ENCODE measurements at places on chromosomes 5 and 9. TPM values are rescaled to one million over a fixed set of nuclear protein-coding genes. Genes with fewer than 3 reads are reported as not detected.

BTNL3 gene
- polyA plus RNA-seq, result not detected

GRCh38 chr9:137067860-137068538 lies 2.4 kb downstream of the SAPCD2 start:
- peak; percentile 87 for DNase-seq

- no peak for DNase-seq
These were observed 35.0 kb downstream of the NACC2 start for GRCh38 chr9:136059851-136060670.

ECM2 gene
- polyA plus RNA-seq, result 2.0 TPM

GRCh38 chr5:111197523-111197922 lies 26.7 kb upstream of the CAMK4 start:
- no peak for DNase-seq

DNA sequence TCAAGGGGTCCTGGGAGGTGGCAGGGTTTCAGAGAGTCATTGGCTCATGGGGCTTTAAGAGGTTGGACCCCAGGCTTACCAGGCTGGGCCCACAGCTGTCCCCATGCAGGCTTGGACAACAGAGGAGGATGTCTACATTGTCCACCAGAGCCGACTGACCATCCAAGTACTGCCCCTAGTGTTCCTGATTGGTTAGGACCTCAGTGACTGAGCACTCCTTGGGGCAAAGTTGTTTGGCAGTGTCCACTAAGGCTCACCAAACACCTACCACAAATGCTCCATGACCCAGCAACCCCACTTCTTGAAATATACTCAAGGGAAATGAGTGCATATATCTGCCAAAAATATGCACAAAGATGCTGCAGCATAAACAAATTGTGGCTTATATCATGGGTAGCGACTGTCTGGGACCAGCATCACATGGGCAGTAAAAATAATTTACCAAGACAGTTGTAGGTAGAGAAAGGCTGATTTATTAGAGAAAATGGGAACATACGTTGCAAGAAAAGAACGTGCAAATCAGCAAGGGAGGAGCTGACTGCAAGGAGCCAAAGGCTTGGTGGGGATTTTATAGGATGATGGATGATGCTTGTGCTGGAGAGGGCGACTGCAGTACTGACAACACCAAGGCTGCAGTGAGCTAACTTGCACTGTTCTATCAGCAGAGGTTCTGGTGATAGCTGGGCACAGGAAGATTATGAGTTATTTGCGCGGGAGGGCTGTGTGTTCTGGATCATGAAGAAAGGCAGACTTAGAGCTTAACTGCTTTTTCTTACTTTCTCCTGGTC lies 265.2 kb downstream of the GADD45G start:
- no peak for DNase-seq

DNA sequence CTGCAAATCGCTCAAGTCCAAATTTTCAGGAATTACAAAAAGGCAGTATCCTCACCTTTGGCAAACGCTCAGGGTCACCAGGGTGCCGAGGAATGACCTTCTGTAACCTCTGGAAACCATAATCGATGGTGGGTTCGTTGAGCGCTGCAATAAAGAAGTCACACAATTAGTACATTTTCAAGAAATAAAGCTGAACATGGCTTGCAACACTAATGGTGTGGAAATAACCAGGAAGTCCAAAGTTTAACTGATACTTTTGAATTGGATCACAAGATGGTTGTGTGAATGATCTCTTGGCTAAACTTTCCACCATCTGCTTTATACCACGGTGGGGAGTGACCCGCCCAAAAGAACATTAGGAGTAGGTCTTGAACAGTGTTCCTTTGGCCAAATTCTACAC lies 368.7 kb downstream of the EBF1 start:
- no peak for DNase-seq

DNA sequence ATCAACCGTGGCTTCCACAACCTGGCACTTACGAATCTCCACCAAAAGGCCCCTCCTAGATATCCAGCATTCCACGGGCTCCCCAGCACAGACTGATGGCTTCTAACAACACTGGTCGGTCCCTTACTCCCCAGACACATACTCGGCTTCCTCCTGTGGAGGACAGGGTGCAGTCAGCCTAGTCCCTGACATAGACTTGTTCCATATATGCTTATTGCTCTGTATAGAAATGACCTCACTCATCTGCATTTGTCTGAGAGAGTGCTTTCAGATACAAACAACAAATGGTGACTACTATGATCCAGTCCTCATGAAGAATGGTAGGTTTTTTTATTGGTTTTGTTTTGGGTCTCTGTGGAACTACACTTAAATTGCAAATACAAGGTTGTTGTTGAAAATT lies 72.4 kb downstream of the TMEM215 start:
- no peak for DNase-seq

DNA sequence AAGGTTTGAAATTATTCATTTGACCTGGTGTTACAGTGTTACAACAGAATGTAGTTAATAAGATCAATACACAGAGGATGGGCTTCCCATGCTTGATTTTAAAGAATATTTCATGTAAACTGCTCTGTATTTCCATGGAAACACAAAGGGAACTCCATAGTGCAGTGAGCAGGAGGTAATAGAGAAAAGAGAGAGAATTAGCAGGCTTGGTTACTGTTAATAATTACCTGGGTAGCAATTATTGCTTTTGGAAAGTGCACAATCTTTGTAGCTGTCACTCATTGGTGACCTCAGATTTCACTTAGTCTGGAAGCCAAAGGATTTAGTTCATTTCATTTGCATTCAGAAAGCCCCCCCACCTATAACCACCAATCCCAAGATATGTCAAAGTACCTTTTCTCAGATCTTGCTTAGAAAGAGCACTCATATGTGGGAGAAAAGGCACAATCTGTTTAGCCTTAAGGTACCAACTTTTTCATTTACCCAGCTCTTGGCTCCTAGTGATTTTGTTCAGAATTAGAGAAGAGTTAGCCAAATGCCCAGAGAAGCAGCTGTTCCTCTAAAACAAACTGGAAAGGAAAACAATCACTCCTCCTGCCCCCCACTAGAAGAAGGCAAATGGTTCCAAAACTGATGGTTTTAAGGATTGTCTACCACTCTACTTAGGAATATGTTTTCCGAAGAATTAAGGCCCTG lies 234.5 kb upstream of the SLC24A2 start:
- no peak for DNase-seq

DNA sequence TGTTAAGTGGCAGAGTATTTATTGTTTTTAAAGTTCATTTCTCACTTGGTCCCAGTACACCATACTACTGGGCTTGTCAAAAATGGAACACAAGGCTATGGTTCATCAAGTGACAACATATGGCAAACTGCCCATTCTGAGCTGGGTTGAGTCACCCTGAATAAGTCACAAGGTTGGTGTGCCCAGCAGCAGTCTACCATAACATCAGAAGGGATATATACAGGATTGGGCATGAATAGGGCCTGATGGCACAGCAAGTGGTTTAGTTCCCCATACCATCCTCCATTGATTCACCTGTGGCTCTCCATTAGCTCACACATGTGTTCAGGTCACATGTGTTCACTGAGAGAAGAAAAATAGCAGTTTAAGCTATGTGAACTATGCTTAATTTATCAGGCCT lies 249.8 kb upstream of the PRDM9 start:
- no peak for DNase-seq

DNA sequence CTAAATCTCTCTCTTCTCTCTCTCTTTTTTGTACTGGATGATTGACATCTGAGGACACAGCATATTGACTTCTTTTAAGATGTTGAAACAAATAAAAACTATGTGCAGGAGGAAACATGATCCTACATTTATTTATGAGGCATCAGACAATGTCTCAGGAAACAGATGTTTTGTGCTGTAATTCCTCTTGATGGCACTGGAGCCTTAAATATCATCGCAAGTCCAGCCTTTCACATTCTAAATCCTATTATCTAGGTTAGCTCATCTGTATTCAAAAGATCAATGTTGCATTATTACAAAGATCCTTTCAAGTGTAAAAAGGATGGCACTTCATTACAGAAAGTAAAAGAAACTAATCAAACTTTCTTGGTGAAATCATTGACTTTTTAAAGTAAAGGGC lies 63.9 kb downstream of the MAT2B start:
- DNase-seq, result no peak

DNA sequence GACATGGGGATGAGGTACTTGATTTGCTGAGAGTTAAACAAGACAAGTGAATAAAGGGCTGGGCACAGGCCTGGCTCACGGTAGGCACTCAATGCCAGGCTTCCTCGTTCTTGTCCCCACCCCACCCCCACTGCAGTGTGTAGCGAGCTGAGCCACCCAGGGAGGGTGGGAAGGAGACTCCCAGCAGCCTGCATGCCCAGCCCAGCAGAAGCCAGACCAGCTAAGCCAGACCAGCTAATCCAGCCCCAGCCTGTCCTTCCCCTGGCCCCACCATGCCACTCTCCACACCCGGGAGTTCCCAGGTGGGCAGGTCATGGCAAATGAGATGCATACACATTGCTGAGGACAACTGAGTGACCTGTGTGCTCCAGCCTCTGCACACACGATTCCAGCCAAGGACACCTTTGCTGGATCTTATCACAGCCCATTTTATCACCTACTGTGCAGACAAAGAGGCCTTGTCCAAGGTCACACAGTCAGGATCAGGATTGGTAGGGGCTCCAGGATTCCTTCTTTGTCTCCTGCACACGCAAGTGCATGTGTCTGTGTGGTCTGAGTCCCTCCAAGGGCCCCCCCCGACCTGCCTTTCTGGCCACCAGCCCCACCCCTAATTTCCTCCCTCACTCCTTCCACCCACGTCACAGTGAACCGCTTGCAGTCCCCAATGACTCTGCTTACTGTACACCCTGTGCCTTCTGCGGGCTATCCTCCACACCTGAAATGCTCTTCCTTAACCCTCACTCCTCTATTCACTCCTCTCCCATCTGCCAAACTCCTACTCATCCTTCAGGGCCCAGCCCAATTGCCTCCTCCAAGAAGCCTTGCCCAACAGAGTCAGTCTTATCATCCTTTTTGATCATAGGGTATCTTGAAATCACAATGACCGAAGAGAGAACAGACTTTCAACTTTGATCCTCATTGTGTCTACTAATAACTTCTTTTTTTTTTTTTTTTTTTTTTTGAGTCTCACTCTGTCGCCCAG lies 26.6 kb downstream of the DUSP1 start:
- DNase-seq, result no peak

DNA sequence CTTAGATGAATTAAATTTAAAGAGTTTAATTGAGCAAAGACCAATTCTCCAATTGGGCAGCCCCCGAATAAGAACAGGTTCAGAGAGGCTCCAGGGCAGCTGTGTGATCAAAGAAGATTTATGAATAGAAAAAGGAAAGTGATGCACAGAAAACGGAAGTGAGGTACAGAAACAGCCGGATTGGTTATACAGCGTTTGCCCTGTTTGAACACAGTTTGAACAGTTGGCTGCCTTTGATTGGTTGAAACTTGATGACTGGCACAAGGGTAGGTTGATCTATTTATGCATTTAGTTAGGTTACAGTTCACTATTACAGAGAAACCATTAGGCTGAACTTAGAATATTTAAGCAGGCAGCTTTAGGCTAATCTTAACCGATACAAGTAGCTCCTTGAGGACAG lies 29.5 kb downstream of the NIM1K start:
- DNase-seq, result no peak

- DNase-seq, result no peak
These were observed 41.6 kb downstream of the SPIN1 start for GRCh38 chr9:88429595-88430430.

DNA sequence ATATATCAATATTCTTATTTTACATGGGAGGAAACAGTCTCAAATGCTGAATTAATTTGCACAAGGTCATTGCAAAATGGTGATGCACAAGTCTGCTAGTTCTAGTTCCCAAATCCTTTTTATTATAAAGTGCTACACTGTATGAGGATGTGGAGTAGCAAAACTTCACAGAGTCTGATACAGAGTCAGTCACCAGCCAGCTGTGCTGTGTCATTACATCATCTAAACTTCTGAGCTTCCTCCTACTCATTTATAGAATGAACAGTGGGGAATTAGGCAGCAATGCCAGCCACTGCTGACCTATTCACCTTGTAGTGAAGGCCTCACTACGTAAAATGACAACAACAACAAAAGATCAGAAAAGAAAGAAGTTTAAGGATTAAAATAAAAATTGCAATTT lies 357.8 kb downstream of the TMEM167A start:
- DNase-seq, result no peak

CKMT2 gene
- polyA plus RNA-seq, result 3.2 TPM

GRCh38 chr9:112629671-112630485 lies 88.0 kb downstream of the INIP start:
- no peak for DNase-seq

DNA sequence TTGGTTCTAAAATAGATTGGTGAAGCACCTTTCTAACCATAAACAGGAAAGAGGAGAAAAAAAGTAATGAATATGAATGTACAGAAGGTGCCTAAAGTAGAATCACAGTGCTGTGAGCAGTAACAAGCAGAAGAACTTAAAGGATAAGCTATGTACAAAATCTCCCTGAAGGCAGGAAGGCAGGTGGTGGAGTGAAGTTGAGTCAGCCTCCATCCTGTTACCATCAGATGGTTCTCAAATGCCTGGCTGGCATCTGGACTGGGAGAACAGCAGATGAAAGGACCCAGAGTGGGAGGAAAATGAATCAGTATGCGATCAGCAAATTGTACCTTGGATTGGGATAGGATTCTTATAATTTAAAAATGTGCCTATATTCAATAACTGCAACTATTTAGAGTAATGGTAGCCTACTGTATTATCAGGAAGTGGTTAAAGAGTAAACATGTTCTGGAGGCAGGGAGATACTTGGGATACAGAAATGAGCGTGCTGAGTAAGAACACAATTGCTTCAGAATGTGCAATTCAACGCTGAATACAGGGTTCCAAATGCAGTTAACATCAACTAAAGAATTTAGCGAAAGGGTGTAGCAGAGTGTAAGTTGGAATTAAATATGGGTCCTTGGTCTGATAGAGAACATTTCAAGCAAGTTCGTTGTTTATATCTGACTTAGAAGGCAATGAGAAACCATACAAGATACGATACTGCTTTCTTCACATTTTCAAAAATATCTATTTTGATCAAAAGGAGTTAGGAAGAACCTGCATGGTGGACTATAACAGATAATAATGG lies 21.1 kb upstream of the FER start:
- DNase-seq, result no peak

PRR7 gene
- polyA plus RNA-seq, result 2.8 TPM

BTNL8 gene
- polyA plus RNA-seq, result 0.31 TPM

- no peak for DNase-seq
These were observed 309.8 kb upstream of the IRX4 start for GRCh38 chr5:2192496-2192895.

GRCh38 chr9:69085569-69086283 lies 50.2 kb downstream of the FXN start:
- no peak for DNase-seq

INSL4 gene
- not detected for polyA plus RNA-seq

GRCh38 chr9:120758544-120758943 lies 34.7 kb downstream of the FBXW2 start:
- DNase-seq, result no peak

- DNase-seq, result no peak
These were observed 1.3 kb downstream of the TMEM250 start for GRCh38 chr9:136117291-136117915.

PTPRD gene
- polyA plus RNA-seq, result 2.1 TPM
